ENCODE measurements at places on chromosomes 4 and X. TPM values are rescaled to one million over a fixed set of nuclear protein-coding genes. Genes with fewer than 3 reads are reported as not detected.

The SPANXA1 gene
- not detected for total RNA-seq

The TNMD gene
- total RNA-seq = not detected

The PGAM4 gene
- not detected for total RNA-seq

The ARHGAP36 gene
- not detected for total RNA-seq

The BDH2 gene
- 18.1 TPM for total RNA-seq

The RNF150 gene
- under 0.01 TPM for total RNA-seq

The SPANXN3 gene
- total RNA-seq = not detected

The BTC gene
- total RNA-seq = not detected

The SLC35A2 gene
- total RNA-seq = 7.8 TPM

The GSX2 gene
- total RNA-seq = not detected

The FGF5 gene
- total RNA-seq = 0.22 TPM

The FATE1 gene
- not detected for total RNA-seq

The KDR gene
- 177 TPM for total RNA-seq

The SYN1 gene
- under 0.01 TPM for total RNA-seq

The PNMA6F gene
- not detected for total RNA-seq

The ANXA10 gene
- 0.99 TPM for total RNA-seq

The PARM1 gene
- not detected for total RNA-seq

The GAGE12F gene
- not detected for total RNA-seq

The MAGEA11 gene
- total RNA-seq = under 0.01 TPM

The SYAP1 gene
- 22.6 TPM for total RNA-seq

The CMC4 gene
- 13.3 TPM for total RNA-seq

The PAGE5 gene
- not detected for total RNA-seq

The SSX4B gene
- total RNA-seq = not detected

The PNMA5 gene
- total RNA-seq = not detected

The FRMPD3 gene
- total RNA-seq = not detected

The STATH gene
- not detected for total RNA-seq

The ZNF732 gene
- total RNA-seq = 0.44 TPM

The TLL1 gene
- total RNA-seq = 37.7 TPM

The TLR6 gene
- total RNA-seq = under 0.01 TPM

The SSX3 gene
- not detected for total RNA-seq

The MAP7D2 gene
- under 0.01 TPM for total RNA-seq

The TSPAN7 gene
- total RNA-seq = 38.1 TPM

The SLC26A1 gene
- 0.20 TPM for total RNA-seq

The TMEM271 gene
- total RNA-seq = not detected

The PAGE2 gene
- not detected for total RNA-seq

The FOXR2 gene
- not detected for total RNA-seq

The DUX4 gene
- total RNA-seq = not detected

The FRMPD4 gene
- not detected for total RNA-seq

The CT45A10 gene
- total RNA-seq = not detected

The F9 gene
- not detected for total RNA-seq
